Daoy (cell line): ENCODE measurements at places on chromosomes 1 and 21. TPM values are rescaled to one million over a fixed set of nuclear protein-coding genes. Genes with fewer than 3 reads are reported as not detected.
A peak's percentile ranks its signal among the peaks of the same experiment; 100 is the strongest.

- no peak for DNase-seq
These were observed 1.5 kb upstream of the S100A14 start for GRCh38 chr1:153617663-153618062.

- peak; percentile 25 for DNase-seq
These were observed 36.8 kb upstream of the MACF1 start for GRCh38 chr1:39167632-39168209.

DNA sequence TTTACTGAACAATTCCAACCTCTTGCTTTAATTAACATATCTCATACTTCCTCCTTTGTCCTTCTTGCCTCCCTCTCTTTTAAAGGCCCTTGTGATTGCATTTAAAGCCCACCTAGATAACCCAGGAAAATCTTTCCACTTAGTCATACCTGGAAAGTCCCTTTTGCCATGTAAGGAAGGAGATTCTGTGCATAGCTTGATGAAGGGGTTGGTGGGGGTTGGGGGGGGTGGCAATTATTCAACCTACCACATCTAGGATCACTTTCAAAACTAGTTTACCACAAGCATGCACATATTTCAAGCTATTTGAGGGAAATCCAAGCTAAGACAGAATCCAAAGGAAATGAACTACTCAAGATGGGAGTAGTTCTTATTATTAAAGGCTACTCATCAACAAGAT, 249.1 kb upstream of the PTBP2 start:
- DNase-seq, result peak; percentile 85

DNA sequence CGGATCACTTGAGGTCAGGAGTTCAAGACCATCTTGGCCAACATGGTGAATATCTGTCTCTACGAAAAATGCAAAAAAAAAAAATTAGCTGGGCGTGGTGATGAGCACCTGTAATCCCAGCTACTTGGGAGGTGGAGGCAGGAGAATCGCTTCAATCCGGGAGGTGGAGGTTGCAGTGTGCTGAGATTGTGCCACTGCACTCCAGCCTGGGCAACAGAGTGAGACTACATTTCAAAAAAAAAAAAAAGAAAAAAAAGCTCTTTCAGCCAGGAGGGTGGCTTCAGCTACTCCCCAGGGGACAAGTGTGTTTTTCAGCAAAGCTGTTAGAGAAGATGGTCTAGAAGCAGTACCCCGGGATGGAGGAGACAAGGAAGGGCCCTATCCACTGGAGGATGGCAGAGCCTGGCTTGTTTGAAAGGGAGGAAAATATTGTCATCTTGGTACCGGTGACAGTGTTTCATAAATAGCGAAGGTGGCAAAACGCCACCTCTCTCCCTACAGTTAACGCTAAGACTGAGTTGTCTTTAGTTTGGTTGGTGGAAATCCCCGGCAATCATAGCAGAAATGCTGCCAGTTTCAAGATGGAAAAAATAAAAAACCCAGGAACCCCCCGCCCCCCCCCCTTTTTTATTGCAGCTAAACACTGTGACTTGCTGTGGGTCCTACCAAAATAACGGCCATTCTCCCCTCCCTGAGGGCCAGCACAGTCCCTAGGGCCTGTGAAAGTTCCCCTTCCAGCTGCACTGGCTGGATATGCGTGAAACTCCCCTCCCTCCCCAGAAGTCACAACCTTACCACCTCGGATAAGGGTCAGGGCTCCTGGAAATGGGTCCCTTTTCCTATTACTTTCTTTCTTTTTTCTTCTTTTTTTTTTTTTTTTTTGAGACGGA, 3.5 kb downstream of the PIK3CD start:
- no peak for DNase-seq

PTGS2 gene
- 8.7 and 12.5 TPM in 2 replicates for total RNA-seq
